Left renal cortex interstitium (tissue), 4 donors: ENCODE measurements at places on chromosomes 2 and 18. TPM values are rescaled to one million over a fixed set of nuclear protein-coding genes. Genes with fewer than 3 reads are reported as not detected.

DNA sequence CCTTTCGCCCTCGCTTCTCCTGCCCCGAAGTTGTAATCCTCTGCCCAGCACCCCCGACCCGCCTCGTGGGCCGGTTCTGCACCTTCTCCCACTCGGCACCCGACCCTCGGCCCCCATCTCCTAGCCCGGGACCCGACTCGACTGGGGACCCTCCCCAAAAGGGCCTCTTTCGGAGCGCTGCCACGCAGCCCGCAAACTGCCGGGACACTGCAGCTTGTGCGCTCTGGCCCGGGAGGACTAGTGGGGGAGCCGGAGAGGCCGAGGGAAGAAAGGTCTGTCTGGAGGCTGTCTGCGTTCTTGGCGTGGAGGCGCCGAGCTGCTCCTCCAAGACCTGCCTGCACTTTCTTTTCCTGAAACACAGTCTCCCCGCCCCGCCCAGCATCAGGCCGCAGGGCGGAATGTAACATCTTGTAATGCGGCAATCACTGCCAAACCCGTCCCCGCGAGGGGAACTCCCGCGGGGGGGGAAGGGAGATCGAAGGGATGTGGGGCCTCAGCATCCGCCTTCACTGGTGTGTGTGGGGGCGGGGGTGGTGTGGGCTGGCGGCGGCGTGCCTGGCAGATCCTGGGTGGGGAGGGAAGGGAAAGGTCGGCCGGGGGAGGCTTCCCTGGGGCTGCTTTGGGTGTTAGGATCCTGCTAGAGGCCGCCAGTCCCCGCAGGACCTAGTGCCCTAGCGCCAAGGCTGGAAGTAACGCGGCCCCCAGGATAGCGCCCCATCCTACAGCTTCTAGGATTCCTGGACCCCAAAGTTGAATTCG, 7.4 kb downstream of the DLX2 start:
- peak; percentile 10 for DNase-seq

GRCh38 chr2:18136881-18137475, 258.5 kb downstream of the KCNS3 start:
- DNase-seq: no peak

TMEM200C gene
- 1.3 TPM for polyA plus RNA-seq

DNA sequence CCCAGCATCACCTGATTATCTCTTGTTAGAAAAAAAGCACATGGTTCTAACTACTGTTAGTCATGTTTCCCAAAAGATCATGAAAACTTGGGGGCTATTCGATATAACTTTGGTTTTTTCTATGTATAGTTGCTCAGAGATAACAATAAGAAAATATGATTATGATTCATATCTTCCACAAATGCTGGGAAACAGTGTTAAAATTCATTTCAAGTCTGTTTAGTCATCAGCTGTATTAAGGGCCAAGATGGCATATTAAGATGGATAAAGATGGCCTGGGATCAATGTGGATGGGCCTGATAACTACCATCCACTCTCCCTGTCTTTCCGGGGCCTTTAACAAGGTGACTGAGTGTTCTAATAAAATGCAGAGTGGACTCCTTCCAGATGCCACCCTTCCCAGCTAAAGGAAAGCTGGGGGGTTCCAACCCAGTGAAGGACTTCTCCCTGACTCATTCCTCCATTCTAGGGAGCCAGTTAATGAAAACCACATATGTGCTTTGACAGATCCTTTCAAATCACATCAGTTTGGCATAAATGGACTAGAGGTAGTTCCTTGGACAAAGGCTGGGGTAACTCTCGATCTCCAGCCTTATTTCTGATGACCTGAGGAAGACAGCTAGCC, 221.6 kb downstream of the VAPA start:
- DNase-seq: no peak

GRCh38 chr2:64338910-64339500, 115.0 kb upstream of the LGALSL start:
- DNase-seq: no peak

DNA sequence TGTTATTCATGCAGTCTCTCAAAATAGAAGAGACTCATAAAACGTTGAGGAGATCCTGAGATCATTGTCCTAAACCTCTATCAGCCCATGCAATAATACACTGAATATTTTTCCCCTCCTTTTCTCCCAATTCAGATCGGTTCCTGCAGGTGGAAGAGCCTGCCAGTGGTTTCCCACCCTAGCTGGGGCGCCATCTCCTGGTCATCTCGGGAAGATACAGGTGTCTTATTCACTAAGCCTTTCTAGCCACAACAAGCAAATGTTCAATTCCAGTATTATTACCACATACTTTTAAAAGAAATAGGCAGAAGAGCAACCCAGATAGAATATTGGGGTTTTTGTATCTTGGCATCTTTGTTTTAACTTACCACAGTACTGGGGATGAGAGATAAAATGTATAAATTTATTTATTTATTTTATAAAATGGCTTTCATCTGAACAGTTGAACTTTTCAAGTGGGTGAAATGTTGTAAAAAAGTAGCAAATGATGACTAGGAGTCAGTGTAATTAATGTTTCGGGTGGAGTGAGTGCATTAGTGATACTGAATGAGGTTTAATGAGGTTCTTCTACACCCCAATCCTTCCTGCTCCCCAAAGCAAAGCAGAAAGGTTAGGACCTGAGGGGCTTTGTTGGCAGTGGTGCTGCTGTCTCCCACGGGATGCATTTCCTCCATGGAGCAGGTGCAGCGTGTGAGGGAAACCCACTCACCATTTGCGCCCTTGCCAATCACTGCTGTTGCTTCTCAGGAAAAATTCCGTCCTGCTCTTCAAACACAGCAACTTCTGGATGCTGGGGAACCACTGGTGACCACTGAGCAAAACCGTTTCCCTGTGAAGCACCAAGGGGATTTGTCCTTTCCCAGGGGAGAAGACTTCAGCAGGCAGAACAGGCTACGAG, 147.1 kb upstream of the FHL2 start:
- DNase-seq: no peak

GKN1 gene
- polyA plus RNA-seq: not detected

DNA sequence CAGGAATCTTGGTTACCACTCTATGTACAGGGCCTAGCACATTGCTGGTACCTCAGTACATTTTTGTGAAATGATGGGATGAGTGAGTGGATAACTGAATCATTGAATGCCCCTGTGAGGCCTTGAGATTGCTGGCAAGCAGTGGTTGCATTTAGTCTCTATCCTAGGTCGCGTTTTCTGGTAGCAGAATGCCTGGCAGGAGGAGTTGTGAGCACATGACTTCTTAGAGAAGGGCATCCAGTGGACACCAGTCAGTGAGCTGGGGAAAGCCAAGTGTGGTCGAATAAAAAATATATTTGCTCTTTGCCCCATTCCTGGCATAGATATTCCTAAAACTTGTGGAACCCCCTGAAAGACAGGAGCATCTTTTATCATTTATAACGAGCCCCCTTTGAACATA, 61.8 kb upstream of the SMAD2 start:
- no peak for DNase-seq

REG1B gene
- polyA plus RNA-seq: not detected
